GM23248 (cell line): ENCODE measurements at places on chromosomes 16 and 17. TPM values are rescaled to one million over a fixed set of nuclear protein-coding genes. Genes with fewer than 3 reads are reported as not detected.

GRCh38 chr17:39327109-39327508 is 74.3 kb downstream of the FBXL20 start:
- DNase-seq: no peak

DNA sequence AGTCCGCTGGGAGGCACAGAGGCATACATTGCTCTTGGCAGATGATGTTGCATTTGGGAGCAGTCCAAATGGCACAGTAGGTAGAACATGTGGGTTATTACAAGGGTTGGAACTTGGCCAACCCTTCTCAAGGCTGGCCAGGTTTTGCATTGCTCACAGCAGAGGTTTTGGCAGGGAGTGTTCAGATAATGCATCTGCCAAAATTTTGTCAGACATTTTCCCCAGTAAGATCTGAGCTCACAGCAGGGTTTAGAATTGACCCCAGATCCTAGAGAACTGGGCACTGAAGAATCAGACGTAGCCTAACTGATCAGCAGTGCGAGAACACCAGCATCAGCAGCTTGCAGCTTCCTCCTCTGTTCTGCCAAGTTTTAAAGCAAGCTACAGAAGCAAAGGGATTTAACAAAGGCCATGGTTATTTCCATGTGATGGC is 468.8 kb upstream of the KIF2B start:
- DNase-seq: no peak

GRCh38 chr17:45888392-45888791 is 6.0 kb upstream of the MAPT start:
- DNase-seq: no peak

DNA sequence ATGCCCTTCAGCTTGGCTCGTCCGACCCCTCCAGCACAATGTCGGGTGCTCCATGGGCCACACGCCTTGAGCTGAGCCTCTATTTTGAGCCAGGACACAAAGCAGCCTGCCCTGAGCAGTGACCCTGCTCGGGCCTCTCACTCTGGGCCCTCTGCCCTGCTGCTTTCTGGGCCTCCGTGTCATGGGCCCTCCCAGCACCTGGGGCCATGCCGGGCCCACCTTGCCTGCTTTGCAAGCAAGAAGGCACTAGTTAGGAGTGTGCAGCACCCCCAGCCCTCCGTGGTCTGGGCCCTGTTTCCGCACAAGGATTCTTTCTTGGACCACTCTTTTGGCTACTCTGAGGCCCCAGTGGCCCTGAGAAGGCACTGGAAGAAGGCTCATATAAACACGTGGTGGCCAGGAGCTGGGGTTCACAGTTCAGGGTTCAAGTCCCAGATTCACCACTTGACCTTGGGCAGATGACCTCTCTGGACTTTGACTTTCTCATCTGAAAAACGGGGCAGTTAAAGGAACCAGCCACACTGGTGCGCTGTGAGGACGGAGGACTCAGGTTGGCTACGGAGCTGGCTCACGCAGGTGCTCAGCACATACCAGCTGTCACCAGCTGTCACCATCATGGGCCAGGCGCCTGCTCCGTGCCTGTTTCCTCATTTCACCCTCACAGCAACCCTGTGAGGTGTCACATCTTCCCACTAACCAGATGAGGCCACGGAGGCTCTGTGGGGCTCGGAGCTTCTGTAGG is 166.0 kb upstream of the GSE1 start:
- DNase-seq: no peak

- peak; percentile 76 for DNase-seq
These were observed 29.3 kb downstream of the MXRA7 start for GRCh38 chr17:76681222-76682137.

DNA sequence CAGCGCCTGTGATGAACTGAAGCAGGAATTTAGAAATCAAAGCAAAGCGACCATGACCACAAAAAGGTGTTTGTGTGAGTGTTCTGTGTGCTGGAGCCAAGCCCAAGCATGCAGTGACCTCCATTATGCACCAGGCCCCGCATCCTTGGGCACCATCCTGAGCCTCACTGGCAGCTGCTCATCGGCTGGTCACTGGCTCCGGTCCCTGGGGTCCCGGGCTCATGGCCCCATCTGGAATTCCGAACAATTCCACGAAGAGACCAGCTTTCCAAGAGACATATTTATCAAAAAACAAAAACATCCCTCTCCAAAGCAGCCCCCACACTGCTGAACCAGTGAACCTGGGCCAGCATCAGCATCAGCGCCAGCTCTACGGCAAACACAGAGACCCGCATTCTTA is 15.2 kb upstream of the ZNF469 start:
- no peak for DNase-seq

The SULT1A1 gene
- total RNA-seq: not detected in 2 replicates

The ABCC3 gene
- 28.3 and 32.0 TPM in 2 replicates for total RNA-seq

The DCAF7 gene
- total RNA-seq: 21.2 and 21.6 TPM in 2 replicates

The DHRS7C gene
- total RNA-seq: not detected in 2 replicates
